ENCODE measurements at places on chromosomes 5 and 9. TPM values are rescaled to one million over a fixed set of nuclear protein-coding genes. Genes with fewer than 3 reads are reported as not detected.

DNA sequence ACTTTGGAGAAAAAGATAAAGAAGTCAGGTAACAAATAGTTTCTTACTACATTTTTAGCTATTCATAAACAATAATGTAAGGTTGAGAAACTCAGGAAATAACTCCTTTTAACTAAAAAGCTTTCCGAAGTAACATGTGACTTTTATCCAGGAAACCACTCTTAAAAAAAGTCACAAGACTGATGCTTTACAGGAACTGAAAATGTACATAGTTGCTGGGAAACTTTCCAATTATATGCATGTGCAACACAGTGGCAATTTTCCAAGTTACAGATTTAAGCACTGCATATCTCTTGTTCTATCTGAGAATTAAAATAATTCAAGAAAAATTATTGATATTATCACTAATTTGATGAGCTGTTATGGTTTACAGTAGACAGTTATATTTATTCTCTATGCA, 105.2 kb downstream of the CDH10 start:
- no peaks in the 10 kb centered on the region for H3K4me1 ChIP-seq
- no peak overlapping the region for H3K4me3 ChIP-seq
- H3K36me3 ChIP-seq, result no peaks in the 10 kb centered on the region
- DNase-seq, result no peak

- no peaks in the 10 kb centered on the region for H3K27me3 ChIP-seq
- H3K27ac ChIP-seq, result no peak overlapping the region
- no peaks in the 10 kb centered on the region for H3K4me1 ChIP-seq
- no peak for DNase-seq
- H3K4me3 ChIP-seq, result no peak overlapping the region
Measured at GRCh38 chr5:41841325-41841724, 28.9 kb downstream of the OXCT1 start.

DNA sequence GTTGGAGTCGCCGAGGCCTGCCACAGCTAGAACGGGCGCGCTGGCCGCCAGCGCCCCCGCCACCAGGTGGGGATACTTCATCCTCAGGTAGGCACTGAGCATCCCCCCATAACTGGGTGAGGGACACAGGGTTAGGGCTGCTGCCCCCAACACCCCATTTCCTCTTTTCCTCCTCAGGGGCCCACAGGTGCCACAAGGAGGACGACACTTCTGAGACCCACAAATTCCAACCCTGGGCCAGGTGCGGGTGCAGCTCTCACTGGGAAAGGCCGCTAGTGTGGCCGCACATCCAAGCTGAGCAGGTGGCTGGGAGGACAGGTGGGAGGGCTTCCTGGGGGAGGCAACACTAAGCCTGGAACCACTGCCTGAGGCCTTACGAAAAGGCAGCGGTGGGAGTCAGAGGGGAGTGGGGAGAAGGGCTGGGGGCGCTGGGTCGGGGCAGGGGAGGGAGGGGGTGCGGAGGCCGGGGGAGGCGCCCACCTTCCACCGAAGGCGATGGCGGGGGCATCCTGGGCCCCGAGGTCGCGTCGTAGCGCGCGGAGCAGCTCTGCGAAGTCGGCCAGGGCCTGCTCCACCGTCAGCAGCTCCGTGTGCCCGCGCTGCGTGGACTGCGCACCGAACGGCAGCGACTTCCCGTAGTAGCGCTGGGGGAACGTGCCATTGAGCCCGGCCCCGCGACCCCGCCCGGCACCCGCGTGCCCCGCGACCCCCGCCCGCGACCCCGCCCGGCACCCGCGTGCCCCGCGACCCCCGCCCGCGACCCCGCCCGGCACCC, 961 bp downstream of the DPP7 start:
- H3K4me3 ChIP-seq, result peak overlapping the region; percentile 68
- no peaks in the 10 kb centered on the region for H3K27me3 ChIP-seq
- no peak for DNase-seq
- H3K36me3 ChIP-seq, result no peaks in the 10 kb centered on the region

DNA sequence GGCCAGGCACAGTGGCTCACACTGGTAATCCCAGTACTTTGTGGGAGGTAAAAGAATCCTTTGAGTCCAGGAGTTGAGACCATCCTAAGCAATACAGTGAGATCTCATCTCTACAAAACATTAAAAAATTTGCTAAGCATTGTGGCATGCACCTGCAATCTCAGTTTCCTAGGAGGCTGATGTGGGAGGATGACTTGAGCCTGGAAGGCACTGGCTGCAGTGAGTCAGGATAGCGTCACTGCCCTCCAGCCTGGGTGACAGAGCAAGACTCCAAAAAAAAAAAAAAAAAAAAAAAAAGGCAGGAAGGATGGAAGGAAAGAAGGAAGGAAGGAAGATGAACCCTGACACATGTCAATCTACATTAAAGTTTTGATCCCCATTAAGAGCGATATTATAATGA, 1452.2 kb upstream of the ACO1 start:
- no peaks in the 10 kb centered on the region for H3K27me3 ChIP-seq
- no peak overlapping the region for H3K4me3 ChIP-seq
- H3K4me1 ChIP-seq, result no peaks in the 10 kb centered on the region
- H3K27ac ChIP-seq, result no peak overlapping the region
- H3K36me3 ChIP-seq, result no peaks in the 10 kb centered on the region

DNA sequence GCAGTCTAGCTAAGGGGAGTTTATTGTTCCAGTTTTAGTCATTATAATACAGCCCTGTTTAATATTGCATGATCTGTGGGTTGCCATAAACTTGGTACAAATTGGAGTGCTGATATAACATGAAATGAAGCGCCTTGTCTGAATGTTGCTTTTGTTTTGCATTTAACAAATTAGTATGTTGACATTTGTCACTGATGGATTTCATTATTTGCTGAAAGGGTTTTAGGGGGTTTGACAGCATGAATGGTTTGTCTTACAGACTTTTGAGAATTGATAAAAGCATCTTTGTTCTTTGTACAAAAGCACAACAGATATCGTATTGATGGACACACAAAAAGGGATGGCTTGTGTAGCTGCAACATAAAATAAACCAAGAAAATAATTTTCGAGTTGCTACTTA, 178.3 kb downstream of the AOPEP start:
- DNase-seq, result no peak
- no peaks in the 10 kb centered on the region for H3K36me3 ChIP-seq
- H3K4me1 ChIP-seq, result no peaks in the 10 kb centered on the region
- no peak overlapping the region for H3K27ac ChIP-seq
- H3K4me3 ChIP-seq, result no peak overlapping the region

DNA sequence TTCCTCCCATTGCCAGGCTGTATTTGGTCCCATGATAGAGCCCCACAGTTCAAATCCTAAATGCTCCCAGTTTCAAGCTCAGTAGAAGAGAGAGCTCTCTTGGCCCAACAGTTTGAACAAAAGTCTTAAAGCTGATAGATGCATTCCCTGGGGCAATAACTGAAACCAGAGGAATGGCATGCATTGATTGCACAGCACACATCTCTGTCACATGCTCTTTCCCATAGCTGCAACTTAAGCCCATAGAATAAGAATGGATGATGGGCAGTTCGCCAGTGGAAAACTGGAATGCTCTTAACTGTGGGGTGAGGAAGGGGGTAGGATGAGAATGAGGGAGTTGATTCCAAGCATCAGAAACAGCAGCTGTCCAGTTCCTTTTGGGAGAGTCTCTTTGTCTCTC, 1942.4 kb upstream of the WWC1 start:
- H3K4me3 ChIP-seq, result no peak overlapping the region
- H3K27ac ChIP-seq, result no peak overlapping the region
- no peaks in the 10 kb centered on the region for H3K4me1 ChIP-seq
- no peaks in the 10 kb centered on the region for H3K36me3 ChIP-seq
- no peaks in the 10 kb centered on the region for H3K27me3 ChIP-seq
- no peak for DNase-seq

- no peak for DNase-seq
- no peaks in the 10 kb centered on the region for H3K36me3 ChIP-seq
- no peak overlapping the region for H3K4me3 ChIP-seq
- H3K27me3 ChIP-seq, result peaks cover 4% of the 10 kb centered on the region
Measured at GRCh38 chr5:132653716-132654115, 4.3 kb upstream of the IL13 start.

Gene PSMB7
- total RNA-seq, result 193 TPM

Gene CHSY3
- total RNA-seq, result 1.5 TPM

Gene GZMA
- 2.0 TPM for total RNA-seq

Gene IRX2
- not detected for total RNA-seq

Gene INSL6
- total RNA-seq, result not detected

Gene NPR3
- total RNA-seq, result 2.4 TPM
